ENCODE measurements at places on chromosomes 16 and 17. TPM values are rescaled to one million over a fixed set of nuclear protein-coding genes. Genes with fewer than 3 reads are reported as not detected.

The KRTAP17-1 gene
- total RNA-seq: not detected

The PRR29 gene
- total RNA-seq: 0.85 TPM

The TEKT3 gene
- not detected for total RNA-seq

- DNase-seq: peak; percentile 29
Measured at GRCh38 chr16:88468275-88469129, 15.4 kb downstream of the ZFPM1 start.

- DNase-seq: peak; percentile 60
Measured at GRCh38 chr17:7250695-7251627, 573 bp downstream of the CTDNEP1 start.

GRCh38 chr16:189604-190186 is 9.4 kb downstream of the HBQ1 start:
- no peak for DNase-seq

The KRT28 gene
- total RNA-seq: not detected

DNA sequence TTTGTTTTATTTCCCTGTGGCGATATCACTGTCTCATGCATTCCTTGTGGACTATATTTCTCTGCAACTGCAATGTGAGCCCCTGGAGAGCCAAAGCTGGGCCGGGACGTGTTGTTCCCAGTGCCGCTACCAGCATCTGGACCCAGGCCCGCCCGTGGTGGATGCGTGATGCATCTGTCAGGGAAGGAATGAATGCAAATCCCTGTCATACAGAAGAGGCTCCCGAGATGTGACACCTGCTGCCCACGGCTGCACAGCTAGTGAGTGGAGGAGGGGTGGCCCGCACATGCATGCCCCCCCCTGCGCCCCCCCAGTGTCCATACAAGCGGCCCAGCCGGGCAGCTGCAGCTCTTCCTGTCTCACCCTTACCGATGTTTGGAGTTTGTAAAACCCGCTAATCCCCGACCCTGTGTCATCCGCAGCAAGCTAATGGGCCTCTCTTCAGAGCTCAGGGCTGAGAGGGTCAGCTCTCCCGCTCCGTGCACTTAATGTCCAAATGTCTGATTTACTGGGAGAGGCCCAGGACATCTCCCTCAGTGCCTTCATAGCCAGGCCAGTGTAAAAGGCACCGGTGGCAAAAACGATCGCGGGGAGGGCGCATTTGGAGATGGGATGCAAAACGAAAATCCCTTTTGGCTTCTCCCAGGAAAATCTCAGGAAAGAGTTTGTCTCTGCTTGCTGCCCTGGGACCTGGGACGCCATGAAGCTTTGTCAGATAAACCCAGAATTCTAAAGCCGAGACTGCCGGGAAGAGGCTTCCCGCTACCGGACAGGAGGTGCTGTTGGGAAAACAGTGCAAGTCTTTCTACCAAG is 91.8 kb downstream of the FOXL1 start:
- no peak for DNase-seq

GRCh38 chr16:87851141-87851587 is 18.1 kb downstream of the SLC7A5 start:
- no peak for DNase-seq

- DNase-seq: peak; percentile 27
Measured at GRCh38 chr16:11105038-11105903, 150.7 kb downstream of the SOCS1 start.

DNA sequence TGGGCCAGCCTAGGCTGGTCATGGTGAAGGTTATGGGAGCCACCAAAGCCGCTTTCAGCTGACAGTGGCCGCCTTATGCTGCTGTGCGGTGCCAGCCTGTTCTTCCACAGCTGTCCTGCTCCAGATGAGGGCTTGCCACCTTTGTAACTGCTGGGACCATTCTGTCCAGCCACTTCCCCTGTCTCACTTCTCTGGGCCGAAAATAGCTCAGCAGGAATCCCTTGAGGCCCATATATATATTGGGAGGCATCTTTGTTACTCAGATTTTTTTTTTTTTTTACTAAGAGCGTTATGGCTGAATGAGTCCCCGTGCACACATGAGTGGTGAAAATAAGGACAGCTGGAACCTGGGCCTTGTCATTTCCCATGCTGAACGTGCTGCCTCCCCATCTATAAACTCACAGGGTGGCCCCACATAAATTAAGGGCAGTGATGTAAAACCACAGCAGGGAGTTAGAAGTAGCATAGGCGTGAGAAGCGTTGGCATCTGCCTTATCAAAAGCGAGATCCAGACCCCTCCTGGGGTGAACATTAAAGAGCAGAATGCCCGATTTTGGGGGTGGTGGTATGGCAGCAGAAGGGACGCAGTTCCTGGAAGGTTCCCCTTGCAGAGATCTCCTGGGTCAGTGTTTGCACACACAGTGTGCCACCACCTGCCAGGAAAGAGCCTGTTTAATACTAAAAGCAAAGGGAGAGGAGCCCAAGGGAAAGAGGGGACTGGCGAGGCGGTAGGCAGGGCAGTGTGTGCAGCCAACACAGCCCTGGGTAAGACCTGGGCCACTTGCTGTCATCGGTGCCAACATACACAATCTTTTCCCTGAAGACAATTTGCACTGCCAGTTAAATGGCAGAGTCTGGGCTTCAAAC is 57.8 kb downstream of the USP43 start:
- no peak for DNase-seq

- DNase-seq: no peak
Measured at GRCh38 chr17:50924800-50925199, 58.6 kb upstream of the TOB1 start.

The LRRC75A gene
- 2.6 TPM for total RNA-seq

- no peak for DNase-seq
Measured at GRCh38 chr17:83147280-83147679, 67.9 kb downstream of the METRNL start.

DNA sequence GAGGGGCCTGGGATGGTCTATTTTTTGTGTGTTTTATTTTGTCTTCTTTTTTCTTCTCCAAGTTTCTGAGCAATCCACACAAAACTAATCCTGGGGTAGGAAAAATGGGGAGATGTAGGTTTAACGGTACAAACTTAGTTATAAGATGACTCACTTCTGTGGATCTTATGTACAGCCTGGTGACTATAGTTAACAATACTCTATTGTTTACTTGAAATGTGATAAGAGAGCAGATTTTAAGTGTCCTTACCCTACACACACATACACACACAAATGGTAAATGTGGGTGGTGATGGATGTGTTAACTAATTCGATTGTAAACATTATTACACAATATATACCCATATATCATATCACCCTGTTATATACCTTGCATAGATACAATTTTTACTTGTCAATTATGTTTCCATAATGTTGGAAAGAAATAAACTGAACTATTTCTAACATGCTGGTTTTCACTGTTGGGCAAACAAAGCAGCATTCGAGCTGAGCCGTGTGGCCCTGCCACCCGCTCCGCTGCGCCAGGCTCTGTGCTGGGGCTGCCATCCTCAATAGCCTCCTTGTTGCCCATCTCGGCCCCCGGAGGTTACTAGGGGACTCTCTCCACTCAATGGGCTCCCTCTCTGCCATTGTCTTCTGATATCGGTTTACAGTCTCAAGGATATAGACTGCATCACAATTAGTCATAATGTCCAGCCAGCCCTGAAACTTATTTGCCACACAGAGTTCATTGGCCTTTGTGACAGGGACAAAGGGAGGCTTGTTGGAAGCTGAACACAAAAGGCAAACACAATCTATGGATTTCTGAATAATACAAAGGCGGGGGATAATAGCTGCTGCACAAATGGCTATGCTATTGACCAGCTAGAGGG is 380.3 kb upstream of the MAF start:
- DNase-seq: no peak

DNA sequence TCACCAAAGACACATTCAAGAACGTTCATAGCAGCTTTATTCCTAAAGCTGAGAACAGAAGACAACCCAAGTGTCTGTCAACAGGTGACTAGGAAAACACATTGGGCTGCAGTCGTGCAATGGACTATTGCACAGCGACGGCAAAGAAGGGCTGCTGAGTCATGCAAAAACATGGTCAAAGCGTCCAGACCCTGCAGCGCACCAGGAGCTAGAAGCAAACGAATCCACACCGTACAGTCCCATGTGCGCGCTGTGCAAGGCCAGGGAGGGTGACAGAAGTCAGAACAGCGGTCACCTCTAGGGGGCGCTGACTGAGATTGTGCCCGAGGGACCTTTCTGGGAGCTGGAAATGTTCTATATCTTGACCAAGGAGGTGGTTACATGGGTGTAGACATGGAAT is 266.4 kb downstream of the MAF start:
- no peak for DNase-seq

The SLX1A gene
- total RNA-seq: 44.0 TPM

The SMARCE1 gene
- 91.9 TPM for total RNA-seq

DNA sequence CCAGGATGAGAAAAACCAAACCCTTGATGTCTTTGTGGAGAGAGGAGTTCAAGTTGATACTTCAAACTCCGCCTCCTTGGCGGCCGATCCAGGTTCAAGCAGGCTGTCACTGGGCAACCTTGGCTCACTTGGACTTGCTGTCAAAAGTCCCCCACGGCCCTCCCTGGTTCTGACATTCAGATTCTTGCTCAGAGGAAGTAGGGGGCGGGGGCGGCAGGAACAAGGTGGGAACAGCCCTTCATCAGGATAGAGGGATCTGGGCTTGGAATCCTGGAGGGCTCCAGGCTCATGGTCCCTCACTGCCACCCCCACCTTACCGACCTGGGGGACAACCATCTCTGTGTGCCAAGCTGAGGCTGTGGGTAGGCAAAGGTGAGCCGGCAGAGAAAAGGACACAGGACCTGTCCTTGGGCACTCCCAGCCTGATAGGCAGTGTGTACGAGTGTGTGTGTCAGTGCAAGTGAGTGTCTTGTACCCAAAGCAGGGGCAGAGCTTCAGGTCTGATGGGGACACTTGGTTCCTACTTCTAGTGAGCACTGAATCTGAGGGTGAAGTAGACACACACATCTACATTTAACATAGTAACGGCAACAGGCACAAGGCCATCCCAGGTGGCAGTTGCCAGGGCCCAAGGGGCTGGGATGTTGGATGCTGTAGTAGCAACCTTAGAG is 6.6 kb upstream of the TSPOAP1 start:
- no peak for DNase-seq

The MTSS2 gene
- 19.9 TPM for total RNA-seq

DNA sequence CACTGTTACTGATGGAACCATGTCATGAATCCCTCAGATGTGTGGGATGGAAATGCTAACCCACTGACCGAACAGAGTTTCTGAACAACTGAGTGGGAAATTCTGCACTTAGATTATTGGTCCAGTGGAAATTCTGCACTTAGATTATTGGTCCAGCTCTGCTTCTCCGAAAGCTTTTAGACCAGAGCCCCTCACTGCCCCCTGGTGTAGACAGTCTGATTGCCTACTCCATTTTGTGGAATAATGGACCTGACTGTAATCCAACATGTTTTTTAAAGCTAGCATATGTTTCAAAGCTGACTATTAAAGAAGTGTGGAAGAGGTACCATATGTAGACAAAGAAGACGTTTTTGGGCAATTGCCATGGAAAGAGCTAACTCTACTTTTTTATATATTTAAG is 50.3 kb upstream of the TBX2 start:
- DNase-seq: no peak

The PCGF2 gene
- total RNA-seq: 7.8 TPM

DNA sequence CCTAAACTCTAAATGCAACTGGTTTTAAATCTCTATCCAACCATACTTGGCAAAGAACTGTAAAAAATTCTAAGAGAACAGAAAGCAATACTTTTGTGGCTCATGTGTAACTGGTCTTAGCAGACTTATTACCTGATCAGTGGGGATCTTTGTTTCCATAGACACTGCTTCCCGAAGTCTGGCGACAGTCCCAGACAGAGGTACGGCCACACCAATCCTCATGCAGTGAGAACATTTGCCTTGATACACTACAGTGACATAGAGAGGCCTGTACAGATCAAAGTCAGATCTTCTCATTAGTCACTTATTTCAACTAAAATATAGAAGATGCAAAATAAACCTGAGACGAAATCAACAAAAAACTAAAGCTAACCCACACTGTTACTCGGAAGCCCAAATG is 43.9 kb downstream of the USP31 start:
- no peak for DNase-seq

Data from dermis blood vessel endothelial cell (primary cell).